Activated CD8-positive, alpha-beta memory T cell treated with anti-CD3 and anti-CD28 coated beads, Interleukin-2, amount 10 ng/mL, durations not matched to agents 7 days and 5 days (primary cell): ENCODE measurements at places on chromosomes 12 and 14. TPM values are rescaled to one million over a fixed set of nuclear protein-coding genes. Genes with fewer than 3 reads are reported as not detected.
A peak's percentile ranks its signal among the peaks of the same experiment; 100 is the strongest.

The GAS2L3 gene
- 3.8 TPM for total RNA-seq

The C1R gene
- 5.3 TPM for total RNA-seq

The GPRC5A gene
- total RNA-seq: not detected

The RBMS2 gene
- total RNA-seq: 9.3 TPM

GRCh38 chr14:80485764-80486163, 274.5 kb upstream of the DIO2 start:
- no peak overlapping the region for H3K4me3 ChIP-seq
- no peaks in the 10 kb centered on the region for H3K36me3 ChIP-seq
- H3K27ac ChIP-seq: no peak overlapping the region

DNA sequence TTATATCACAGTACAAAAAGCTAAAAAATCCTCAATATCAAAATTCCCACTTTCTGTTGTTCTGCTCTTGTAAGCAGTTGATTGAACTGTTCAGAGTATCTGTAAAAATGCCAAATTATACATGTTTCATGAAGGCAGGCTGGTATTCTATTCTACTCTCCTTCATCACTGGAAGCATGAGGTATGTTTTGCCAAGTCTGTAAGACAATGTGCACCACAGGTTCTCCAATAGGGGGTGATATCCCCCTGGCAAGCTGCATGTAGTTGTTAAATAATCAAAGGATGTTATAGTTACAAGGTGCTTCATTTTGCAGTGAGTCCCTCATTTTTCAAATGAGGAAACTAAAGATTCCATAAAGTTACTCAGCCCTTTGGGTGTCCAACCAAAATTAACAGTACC, 15.1 kb upstream of the NEK9 start:
- no peak overlapping the region for H3K4me3 ChIP-seq
- H3K4me1 ChIP-seq: peaks cover 62% of the 10 kb centered on the region
- H3K36me3 ChIP-seq: peaks cover 25% of the 10 kb centered on the region

GRCh38 chr12:46674129-46674528, 151.7 kb downstream of the SLC38A4 start:
- DNase-seq: no peak
- H3K4me3 ChIP-seq: no peak overlapping the region
- peaks cover 5% of the 10 kb centered on the region for H3K36me3 ChIP-seq
- H3K4me1 ChIP-seq: peaks cover 6% of the 10 kb centered on the region
- no peak overlapping the region for H3K27ac ChIP-seq

GRCh38 chr12:34121360-34121759, 99.1 kb downstream of the ALG10 start:
- peaks cover under 1% of the 10 kb centered on the region for H3K27me3 ChIP-seq
- H3K36me3 ChIP-seq: no peaks in the 10 kb centered on the region
- no peak overlapping the region for H3K4me3 ChIP-seq

DNA sequence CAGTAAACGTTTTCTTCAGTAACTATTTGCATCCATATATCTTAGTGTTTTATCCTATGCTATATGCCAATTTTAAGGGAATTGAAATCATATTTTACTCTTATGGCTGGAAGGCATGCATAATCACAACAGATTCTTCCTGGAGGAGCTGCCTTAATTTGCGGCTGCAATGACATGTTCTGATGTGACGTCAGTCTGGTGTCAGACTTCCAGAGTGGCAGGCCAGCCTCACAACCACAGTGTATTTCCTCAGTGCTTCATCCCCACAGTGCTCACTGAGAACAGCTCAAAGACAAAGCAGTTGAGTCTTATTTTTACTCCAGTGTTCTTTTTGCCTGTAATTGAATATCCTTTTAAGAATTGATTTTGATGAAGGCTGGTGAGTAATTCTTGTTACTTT, 107.1 kb downstream of the PLEKHA5 start:
- peaks cover 5% of the 10 kb centered on the region for H3K4me1 ChIP-seq
- H3K4me3 ChIP-seq: no peak overlapping the region
- no peaks in the 10 kb centered on the region for H3K27me3 ChIP-seq

- H3K27me3 ChIP-seq: no peaks in the 10 kb centered on the region
- no peak overlapping the region for H3K27ac ChIP-seq
- H3K4me1 ChIP-seq: no peaks in the 10 kb centered on the region
- no peak for DNase-seq
Measured at GRCh38 chr12:38886064-38886463, 19.3 kb downstream of the CPNE8 start.

- H3K36me3 ChIP-seq: peaks cover 27% of the 10 kb centered on the region
- H3K4me3 ChIP-seq: no peak overlapping the region
- no peak for DNase-seq
Measured at GRCh38 chr14:30994681-30995620, 30.5 kb upstream of the AP4S1 start.

DNA sequence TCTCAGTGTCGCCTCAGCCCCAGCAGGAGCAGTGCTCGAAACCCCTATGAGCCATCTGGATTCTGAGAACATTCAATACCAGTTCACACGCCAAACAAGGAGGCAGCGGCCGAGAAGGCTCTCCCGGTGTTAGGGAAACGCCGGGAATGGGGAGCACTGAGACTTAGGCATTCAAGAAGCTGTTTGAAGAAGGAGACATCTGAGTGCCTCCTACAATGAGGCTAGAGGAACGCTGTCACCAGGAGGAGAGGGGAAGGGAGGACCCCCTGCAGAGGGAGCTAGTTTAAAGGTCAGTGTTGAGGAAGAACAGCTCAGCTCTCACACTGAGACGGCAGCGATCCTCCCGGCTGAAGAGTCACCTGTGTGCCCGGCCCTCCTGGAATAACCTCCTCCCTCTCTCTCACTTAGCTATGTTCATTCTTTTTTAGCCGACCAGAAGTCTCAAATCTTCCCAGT, 69.9 kb downstream of the SERPINA3 start:
- H3K4me1 ChIP-seq: no peaks in the 10 kb centered on the region
- no peak for DNase-seq
- H3K27ac ChIP-seq: no peak overlapping the region
- no peaks in the 10 kb centered on the region for H3K36me3 ChIP-seq
- H3K4me3 ChIP-seq: no peak overlapping the region

GRCh38 chr14:75301666-75302325, 23.2 kb downstream of the FOS start:
- H3K4me3 ChIP-seq: no peak overlapping the region
- H3K27me3 ChIP-seq: peaks cover 3% of the 10 kb centered on the region
- H3K27ac ChIP-seq: peak overlapping the region; percentile 56
- no peaks in the 10 kb centered on the region for H3K36me3 ChIP-seq

- H3K36me3 ChIP-seq: peaks cover 5% of the 10 kb centered on the region
- DNase-seq: no peak
- no peaks in the 10 kb centered on the region for H3K4me1 ChIP-seq
Measured at GRCh38 chr12:116996093-116996492, 85.3 kb downstream of the FBXW8 start.

- H3K36me3 ChIP-seq: no peaks in the 10 kb centered on the region
- no peak overlapping the region for H3K4me3 ChIP-seq
Measured at GRCh38 chr12:58378028-58378427, 436.7 kb downstream of the ATP23 start.
